Stimulated activated CD4-positive, alpha-beta T cell treated with anti-CD3 and anti-CD28 coated beads, Interleukin-2, amount 100 ng/mL, for 24 hours (primary cell): ENCODE measurements at places on chromosomes 11 and 22.
A peak's percentile ranks its signal among the peaks of the same experiment; 100 is the strongest.

DNA sequence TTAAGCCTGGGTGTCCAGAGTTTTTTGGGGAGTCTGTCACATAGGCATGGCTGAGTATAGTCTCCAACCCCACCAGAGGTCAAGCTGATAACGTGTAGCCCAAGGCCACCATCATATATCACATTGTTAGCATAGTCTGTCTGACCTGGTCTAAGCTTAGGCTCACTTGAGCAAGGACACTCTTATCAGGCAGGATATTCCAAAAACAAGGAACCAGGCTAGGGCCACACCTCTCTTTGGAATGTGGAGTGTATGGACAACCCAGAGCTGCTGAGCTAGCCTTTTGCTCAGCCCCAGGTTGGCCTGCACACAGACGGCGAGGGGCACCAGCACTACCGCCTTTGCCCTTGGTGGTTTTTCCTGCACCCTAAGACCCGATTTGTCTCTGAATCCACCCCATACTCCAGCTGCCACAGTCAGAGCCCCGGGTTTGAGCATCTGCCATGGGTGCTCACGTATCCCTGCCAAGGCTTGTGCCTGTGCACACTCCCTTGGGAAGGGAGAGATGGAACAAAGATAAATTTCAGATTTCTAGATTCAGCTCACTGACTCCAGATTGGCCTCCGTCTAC is 7.2 kb downstream of the SNAP29 start:
- no peak for DNase-seq

- no peak for DNase-seq
These were observed 30.5 kb downstream of the YDJC start for GRCh38 chr22:21599053-21599893.

DNA sequence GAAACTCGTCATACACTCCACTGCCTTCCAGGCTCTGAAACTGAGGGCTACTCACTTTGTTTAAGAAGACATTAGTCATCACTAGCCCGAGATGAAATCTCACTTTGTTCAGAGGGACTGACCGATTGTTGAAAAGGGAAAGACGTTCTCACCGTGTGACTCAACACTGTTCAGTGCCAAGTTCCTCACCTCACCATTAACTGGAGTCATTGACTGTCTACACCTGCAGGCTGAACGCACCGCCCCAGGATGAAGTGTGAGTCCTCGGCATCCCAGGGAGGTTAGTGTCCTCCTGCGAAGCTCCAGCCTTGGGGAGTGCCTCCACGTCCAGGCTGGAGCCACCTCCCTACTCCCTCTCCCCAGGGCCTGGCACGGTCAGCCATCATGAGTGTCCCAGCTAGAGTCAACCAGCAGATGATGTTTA is 30.4 kb downstream of the FADD start:
- no peak for DNase-seq

- no peak for DNase-seq
These were observed 113.0 kb upstream of the MTMR2 start for GRCh38 chr11:96036863-96037262.

DNA sequence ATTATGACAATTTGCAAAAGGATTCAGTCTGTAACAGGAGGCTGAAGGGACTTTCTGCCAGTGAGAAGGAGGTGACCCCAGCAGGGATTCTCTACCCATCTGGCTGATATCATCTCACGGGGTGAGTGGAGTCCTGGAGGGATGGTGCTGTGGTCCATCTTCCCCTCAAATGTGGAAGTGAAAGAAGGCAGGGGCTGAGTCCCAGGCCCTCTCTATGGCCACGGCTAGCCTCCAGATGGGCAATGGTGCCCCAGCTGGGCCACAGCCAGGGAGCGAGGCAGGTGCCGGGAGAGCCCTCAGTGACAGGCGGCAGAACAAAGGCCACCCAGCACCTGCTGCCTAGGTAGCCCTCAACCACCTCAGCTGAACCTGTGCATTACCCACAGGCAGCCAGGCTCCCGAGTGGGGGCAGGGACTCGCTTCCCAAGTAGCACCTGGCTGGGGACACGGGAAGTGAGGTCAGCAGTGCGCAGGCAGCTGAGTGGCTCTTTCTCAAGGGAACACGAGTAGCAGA is 6.7 kb downstream of the NECTIN1 start:
- no peak for DNase-seq

- DNase-seq = no peak
These were observed 90.5 kb upstream of the XKR3 start for GRCh38 chr22:16915701-16916100.

DNA sequence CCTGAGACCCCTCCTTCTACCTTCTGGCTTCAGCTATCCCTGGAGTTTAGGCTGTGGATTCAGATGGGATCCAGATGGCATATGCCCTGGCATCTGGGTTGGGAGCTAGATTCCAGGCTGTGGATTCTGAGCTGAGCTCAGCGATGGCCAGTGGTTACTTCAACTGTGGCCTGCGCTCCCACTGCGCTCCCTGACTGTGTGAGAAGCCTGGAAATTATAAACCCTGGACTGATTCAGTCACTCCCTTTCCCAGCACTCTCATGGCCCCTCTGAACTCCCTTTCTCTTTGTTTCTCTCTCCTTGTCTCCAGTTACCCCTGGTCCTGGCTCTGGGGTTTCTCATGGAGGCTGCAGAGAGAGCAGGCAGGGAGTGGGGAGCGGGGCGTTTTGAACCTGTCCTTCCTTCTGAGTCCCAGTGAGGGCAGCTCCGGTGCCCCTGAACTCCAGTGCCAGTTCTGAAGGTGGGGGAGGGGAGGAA is 4.8 kb downstream of the ARHGEF17 start:
- no peak for DNase-seq

GRCh38 chr22:50398831-50399648 is 55.9 kb downstream of the PPP6R2 start:
- no peak for DNase-seq

- no peak for DNase-seq
These were observed 26.2 kb upstream of the GAL start for GRCh38 chr11:68658097-68658496.

DNA sequence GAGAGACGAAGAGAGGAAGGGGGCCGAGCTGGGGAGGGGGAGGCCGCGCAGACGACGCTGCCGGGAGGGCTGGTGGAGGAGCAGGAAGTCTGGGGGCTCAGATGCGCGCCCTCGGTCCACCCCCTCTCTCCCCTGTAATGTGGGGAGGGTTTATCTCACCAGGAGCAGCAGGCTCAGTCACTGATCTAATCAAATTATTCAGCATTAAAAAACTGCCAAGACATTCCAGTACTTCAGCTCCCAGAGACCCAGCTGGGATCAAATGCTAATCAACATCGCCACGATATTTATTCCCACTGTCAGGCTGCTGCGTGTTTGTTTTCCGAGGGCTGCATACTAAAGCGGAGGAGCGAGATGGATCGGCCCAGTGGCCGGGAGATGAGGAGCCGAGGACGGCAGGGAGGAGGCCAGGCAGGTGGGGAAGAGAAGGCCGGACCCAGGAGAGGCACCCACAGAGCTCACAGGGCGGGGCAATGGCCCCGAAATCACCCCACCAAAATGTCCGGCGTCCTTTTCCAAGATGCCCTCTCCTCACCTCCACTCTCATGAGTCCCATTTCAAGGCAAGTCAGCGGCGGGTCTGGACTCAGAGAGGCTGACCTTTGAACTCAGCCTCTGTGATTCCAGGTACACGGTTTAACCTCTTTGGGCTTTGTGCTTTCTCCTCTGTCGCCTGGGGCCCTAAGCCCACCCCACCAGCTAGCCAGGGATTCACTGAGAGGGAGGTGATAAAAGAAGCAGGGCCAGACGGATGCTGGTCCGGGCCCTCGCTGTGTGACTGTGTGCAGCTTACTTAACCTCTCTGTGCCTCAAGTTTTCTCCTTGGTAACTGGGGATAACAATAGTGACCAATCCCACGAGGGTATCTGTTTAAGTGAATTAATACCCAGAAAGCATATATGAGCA is 502.1 kb downstream of the MN1 start:
- DNase-seq = no peak

DNA sequence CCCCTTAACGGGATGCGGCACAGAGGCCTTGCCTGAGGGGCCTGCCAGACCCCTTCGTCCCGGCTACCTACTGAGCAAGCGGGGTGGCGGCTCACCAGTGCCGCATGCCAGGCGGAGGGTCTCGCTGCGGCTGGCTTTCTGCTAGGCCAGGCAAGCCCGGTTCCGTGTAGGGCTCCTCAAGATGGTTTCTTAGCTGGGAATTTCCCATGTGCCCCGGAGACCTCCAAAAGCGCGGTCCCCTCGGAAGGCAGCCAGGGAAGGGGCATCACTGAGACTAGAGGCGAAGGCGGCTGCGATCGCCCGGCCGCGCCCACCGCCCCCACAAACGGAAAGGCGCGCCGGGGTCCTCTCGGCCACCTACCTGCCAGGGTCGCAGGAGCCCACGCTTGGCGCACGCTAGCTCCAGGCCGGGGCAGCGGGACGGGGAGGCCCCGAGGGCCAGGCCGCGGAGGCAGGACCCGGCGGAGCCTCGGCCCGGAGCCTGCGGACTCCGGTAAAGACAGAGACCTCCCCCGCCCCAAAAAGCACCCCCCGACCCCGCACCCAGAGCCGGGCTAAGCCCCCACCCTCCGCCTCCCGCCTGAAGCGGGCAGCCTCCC is 23.8 kb downstream of the MICAL3 start:
- peak; percentile 38 for DNase-seq

GRCh38 chr11:114109206-114110090 is 49.9 kb downstream of the ZBTB16 start:
- DNase-seq = no peak

DNA sequence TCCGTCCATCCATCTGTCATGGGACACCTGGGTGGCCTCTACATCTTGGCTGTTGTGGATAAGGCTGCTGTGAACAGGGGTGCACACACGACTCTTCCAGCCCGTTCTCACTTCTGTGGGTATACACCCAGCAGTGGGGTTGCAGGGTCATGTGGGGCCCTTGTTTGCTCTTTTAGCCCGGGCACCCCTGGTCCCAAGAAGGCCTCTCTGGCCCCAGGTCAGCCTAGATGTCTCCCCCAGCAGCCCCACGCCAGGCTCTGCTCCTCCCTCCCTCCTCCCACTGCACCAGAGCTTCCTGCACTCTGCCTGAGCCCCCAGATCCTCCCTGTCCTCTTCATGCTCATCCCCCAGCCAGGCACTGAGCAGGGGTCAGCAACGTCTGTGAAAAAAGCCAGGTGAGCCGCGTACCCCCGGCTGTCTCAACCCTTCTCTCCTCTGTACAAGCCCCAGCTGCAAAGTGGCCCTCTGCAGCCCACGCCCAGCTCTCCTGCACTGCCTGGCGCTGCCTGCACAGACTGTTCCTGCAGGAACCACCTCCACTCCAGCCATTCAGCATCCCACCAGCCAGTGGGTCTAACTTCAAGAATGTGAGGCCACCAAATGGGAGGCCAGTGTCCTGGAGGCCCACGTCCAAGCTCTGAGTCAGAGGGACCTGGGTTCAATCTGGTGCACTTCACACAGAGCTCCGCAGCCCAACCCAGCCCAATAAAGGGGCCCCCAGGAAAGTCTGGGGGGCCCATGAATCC is 1508.9 kb downstream of the BRD1 start:
- DNase-seq = no peak

DNA sequence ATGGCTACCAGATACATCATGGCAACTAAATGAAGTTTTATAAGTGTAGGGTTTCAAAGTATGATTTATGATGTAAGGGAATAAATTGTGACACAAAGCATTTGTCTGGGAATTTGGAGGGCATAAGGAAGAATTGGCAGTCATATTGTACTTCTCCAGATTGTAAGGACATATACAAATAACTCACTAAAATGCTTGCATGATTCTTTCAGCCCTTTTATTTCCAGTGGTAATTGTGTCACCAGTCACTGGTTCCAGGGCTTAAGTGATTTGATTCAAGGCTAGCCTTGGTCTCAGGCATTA is 299.4 kb upstream of the ANO5 start:
- no peak for DNase-seq

DNA sequence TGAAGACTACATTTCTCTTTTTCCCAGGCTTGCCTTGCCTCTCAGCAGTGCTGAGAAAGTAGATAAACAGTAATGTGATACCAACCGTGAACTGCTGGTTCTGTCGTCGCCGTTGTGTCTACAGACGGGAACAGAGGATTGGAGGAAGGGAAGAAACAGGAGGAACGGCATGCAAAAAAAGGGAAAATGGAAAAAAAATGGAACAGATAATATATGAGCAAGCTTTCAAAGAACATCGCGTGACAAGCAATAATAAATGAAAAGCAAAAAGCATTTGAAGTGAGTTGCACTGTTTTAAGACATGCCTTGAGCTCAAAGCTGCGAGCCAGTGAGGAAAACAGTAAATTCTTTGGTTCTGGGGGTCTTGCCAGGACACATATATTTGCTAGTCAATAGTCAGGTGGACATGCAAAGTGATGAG is 305.9 kb downstream of the CADM1 start:
- no peak for DNase-seq

DNA sequence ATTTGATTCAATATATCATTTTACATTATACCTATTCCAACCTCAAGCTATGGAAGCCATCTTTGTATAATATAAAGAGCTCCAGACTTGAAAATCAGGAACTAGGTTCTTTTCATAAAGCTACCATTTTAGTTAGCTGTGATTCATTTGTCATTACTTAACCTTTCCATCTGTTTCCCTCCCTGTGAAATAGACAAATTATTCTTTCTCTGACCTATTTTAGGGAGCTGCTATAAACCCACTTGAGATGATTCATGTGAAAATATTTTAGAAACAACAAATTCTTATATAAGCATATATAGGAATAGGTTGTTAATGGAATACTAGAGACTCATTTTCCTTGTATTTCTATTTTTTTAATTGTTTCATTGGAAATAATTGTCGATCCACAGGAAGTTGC is 1012.1 kb downstream of the OPCML start:
- DNase-seq = no peak

DNA sequence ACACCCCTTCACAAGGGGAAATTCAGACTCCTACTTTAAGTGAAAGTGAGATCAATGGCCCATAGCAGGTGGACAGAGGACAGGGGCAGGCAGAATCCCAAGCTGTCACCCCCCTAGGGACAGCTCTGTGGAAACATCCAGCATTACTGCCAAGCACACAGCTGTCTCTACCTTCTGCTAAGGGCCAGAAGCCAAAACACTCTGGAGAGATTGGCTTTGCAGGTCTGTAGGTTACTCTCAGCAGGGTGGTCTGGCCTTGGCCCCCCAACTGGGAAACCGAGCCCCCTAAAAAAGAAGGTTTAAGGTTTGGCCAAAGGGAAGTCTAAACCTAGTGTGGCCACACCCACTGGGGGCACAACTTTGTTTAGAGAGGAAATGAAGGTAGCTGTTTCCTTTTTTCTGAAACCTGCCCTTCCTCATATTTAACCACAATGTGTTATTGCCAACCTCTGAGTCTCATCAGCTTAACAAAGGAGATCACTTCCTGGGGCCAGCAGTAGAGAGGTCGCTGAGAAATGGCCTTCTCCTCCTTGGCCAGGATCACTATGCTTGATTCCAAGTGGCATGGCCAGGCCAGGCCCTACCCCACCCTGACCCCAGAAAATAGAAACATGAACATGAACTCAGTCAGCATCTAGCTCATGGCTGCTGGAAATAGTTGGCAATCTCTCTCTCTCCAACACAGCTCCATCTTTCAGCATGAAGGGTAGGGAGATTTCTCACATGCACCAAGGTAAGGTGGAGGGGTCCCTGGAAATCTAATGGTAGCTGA is 25.9 kb upstream of the SCARF2 start:
- no peak for DNase-seq
